ENCODE measurements at places on chromosomes 3 and 15.

- DNase-seq = no peak
Measured at GRCh38 chr3:123750659-123751420, 133.3 kb downstream of the MYLK start.

- no peak for DNase-seq
Measured at GRCh38 chr15:82150645-82151044, 104.8 kb upstream of the MEX3B start.

DNA sequence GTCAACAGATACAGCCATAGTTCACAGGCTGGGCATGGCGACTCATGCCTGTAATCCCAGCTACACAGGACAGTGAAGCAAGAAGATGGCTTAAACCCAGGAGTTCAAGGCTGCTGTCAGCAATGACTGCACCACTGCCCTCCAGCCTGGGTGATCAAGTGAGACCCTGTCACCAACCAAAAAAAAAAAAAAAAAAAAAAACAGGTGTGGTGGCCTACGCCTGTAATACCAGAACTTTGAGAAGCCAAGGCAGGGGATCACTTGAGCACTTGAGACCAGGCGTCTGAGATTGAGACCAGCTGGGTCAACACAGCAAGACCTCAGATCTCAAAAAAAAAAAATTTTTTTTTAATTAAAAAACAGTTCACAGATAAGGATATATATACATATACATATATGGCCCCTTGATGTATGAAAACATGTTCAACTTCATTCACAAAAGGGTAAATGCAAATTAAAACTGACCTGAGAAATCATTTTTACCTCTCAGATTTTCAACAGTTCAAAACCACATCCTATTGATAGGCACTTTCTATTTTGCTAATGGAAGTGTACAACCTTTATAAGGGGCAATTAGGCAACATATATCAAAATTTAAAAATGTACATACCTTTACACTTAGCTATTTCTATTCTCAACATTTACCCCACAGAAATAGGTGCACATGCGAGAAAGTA is 51.1 kb downstream of the OSBPL10 start:
- DNase-seq = no peak

DNA sequence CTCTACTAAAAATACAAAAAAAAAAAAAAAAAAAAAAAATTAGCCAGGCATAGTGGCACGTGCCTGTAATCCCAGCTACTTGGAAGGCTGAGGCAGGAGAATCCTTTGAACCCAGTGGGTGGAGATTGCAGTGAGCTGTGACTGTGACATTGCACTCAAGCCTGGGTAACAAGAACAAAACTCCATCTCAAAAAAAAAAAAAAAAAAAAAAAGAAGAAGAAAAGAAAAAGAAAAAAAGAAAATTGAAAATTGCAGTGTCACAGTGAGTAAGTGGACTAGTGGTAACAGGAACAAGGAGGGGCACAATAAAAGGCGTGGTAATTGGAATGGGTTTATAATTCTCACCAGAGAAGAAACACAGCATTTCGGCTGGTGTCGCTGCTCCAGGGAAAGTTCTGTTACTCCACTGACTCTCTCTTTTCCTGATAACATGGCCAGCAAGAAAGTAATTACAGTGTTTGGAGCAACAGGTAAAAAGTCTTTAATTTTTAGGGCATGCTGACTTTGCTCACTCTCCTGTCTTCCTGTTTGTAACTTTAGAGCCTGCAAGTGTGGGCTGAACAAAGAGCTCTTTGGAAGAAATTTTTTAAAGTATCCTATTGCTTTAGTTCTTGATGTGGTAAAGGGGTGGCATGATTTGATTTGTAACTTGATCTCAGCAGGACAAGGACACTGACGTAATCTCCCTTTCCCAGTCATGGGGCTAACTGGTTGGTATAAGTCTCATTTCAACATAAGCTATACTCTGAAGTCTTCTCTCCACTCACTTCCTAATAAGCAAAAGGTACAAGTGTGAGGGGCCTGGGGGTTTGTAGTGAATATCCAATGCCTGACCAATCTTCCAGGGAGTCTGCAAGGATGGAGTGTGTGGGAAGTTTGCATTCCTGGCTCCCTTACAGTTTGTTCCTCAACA is 22.1 kb upstream of the TRA2B start:
- no peak for DNase-seq

GRCh38 chr15:56076640-56077039 is 83.2 kb upstream of the NEDD4 start:
- DNase-seq = no peak

- DNase-seq = peak; percentile 9
Measured at GRCh38 chr3:123586131-123586530, 1.3 kb upstream of the HACD2 start.
